ENCODE measurements at places on chromosomes 5 and 9.
A peak's percentile ranks its signal among the peaks of the same experiment; 100 is the strongest.

DNA sequence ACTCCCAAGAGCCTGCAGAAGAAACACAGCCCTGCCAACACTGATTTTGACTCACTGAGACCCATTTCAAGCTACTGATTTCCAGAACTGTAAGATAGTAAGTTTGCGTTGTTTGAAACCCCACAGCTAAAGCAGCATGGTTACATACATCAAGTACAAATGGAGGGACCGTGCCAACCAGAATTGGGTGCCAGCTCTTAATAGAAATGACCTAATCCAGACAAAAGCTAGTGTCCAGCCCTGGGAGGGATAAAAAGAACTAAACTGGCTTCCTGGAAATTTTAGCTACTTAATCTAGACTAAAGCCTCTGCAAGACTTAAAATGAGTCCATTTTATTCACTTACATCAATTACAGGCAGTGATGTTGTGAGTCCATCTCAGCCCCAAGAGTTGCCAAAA, 122.6 kb downstream of the ADAMTS12 start:
- no peak for DNase-seq

DNA sequence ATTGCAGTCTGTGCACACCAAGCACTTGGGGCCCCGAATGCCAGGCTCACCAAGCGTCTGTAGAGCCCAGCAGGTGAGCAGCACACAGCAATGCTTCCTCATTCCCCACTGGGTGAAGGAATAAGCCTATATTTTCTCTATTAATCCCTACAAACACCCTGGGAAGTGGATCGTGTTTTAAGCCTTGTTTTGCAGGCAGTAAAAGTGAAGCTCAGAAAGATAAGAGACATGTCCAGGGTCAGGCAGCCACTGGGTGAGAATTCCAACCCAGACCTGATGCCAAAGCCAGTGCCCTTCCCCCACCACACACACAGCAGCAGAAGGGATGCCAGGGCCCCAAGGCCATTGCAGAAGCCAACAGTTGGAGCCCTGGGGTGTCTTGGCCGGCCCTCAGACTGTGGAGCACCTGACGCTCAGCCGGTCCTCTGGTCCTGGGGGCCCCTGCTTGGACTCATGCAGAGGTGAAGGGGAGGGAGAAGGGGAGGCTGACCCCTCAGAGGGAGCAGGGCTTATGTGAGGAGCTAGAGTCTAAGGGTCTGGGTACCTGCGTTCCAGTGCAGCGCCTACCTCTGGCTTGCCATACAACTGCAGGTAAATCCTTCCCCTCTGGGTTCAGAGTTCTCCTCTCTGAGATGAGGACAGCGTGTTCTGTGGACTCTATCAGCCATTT, 26.3 kb upstream of the SYNPO start:
- DNase-seq: no peak

- no peak for DNase-seq
These were observed 12.6 kb upstream of the TCF7 start for GRCh38 chr5:134101686-134102439.

GRCh38 chr5:93611976-93612854, 29.2 kb downstream of the NR2F1 start:
- peak; percentile 10 for DNase-seq

- DNase-seq: no peak
These were observed 2.5 kb downstream of the SMC5 start for GRCh38 chr9:70261131-70261870.

- DNase-seq: no peak
These were observed 280.4 kb downstream of the PBX3 start for GRCh38 chr9:126027566-126027965.

DNA sequence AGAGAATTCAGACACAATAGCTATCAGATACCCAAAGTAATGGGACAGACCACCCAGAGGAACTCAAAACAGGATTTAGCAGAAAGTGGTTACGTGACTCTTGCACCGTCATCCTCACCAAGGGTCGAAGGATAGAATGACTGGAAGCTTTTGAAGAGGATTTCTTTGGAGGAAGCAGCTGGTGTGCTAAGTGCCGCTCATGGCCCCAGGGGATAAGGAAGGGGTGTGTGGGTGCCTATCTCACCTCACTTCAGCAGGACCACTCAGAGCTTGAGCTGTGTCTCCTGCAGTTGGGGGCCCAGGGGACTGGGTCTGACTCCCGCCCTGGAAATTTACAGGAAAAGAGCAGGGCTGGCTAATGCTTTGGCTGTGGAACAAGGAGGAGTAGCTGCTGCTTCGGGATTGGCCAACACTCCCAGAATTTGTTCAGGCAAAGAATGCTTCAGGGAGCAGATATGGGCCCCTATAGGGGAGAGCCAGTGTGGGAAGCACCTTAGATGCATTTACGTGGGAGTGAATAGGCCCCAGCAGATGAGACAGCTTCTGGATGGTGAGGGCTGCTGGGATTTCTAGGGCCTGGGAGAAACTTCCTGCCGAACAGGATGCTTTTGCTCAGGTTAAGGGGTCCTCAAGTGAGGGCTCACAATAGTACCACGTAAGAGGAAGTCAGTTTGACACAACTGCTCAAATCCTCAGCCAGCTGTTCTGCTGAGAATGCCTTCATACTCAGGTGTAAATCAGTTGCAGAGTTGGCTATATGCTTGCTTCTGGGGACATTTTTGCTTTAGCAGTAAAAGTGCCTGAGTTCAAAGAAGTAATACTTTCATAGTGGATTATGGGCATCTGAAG, 29.1 kb upstream of the TOMM5 start:
- DNase-seq: no peak

- no peak for DNase-seq
These were observed 29.9 kb downstream of the ACSL6 start for GRCh38 chr5:131981516-131981915.

DNA sequence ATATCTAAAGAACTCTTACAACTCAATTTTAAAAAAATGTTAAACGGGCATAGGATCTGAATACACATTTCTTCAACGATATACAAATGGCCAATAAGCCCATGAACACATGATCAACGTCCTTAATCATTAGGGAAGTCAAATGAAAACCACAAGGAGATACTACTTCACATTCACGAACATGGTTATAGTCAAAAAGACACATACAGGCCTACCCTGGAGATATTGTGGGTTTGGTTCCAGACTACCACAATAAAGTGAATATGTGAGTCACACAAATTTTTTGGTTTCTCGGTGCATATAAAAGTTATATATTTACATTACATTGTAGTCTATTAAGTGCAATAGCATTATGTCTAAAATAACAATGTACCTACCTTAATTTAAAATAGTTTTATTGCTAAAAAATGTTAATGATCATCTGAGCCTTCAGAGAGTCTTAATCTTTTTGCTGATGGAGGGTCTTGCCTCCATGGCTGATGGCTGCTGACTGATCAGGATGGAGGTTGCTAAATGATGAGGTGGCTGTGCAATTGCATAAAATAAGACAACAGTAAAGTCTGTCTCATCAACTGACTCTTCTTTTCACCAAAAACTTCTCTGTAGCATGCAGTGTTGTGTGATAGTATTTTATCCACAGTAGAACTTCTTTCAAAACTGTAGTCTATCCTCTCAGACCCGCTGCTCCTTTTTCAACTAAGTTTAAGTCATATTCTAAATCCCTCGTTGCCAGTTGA, 15.1 kb downstream of the AK3 start:
- no peak for DNase-seq

- no peak for DNase-seq
These were observed 37.1 kb downstream of the WNK2 start for GRCh38 chr9:93221044-93221443.

DNA sequence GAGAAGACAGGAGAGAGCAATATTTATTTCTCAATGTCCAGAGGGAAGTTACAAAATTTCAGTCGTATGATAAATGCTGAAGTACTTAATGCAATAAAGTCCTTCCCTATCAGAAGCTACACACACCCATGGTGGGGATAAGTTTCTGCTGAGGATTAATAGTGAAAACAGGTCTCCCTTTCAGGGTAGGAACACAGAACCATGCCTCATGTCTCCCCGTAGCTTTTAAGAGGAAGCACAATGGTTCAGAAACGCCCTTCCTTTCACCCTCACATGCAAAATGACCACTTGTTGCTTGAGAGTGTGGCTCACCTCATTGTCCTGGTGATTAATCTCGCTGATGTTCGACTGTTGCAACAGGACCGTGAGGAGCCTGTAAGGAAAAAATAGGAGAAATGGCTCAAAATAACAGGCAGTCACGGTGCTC, 73.6 kb downstream of the ANKRD55 start:
- DNase-seq: no peak

DNA sequence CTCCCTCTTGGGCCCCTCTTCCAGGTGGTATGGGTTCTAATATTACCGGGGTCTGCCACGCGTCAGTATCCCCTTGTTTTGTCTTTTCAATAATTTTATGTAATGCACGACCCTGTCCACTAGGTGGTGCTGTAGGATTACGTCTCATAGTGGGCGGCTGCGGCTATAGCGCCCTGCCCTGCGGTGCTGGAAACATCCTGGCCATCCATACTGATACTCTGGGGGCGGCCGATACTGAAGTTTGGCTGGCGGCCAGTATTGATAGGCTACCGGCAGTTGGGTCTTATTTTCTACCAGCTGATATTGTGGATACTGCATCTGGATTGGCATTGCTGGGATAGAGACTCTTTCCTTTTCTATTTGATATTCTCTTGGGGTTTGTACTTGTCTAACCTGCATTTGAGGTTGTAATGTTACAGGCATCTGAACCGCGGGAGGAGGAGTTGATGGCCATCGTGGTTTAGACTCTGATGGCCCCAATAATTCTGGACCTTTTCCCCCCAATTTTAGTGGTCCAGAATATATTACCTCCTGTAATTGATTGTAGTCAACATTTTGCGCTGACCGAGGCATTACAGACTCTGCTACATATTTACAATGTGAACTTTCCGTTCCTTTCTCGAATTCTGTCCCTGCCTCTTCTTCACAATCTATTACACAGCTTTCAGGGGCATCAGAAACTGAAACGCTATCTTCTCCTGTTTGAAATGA, 3.3 kb upstream of the TMEM141 start:
- DNase-seq: peak; percentile 69

GRCh38 chr5:147339313-147339712, 104.5 kb downstream of the STK32A start:
- DNase-seq: no peak

GRCh38 chr5:63025679-63026078, 447.1 kb downstream of the LRRC70 start:
- no peak for DNase-seq

DNA sequence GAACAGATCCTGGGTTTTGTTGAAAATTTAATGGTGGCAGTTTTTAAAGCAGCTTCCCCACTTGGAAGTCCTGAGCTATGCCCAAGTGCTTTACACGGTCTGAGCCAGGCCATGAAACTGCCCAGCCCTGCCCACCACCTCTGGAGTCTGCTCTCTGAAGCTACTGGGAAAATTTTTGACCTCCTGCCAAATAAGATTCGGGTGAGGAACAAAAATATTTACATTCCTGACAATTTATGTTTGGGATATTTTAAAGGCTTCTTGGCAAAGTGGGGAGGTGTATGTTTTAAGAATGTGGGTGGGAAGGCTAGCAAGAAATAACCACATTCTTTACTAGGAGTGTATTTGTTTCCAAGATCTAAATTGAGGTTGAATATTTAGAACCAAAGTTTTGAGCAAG, 50.0 kb downstream of the HACD4 start:
- DNase-seq: no peak
